ENCODE measurements at places on chromosomes 5 and 9.
A peak's percentile ranks its signal among the peaks of the same experiment; 100 is the strongest.

DNA sequence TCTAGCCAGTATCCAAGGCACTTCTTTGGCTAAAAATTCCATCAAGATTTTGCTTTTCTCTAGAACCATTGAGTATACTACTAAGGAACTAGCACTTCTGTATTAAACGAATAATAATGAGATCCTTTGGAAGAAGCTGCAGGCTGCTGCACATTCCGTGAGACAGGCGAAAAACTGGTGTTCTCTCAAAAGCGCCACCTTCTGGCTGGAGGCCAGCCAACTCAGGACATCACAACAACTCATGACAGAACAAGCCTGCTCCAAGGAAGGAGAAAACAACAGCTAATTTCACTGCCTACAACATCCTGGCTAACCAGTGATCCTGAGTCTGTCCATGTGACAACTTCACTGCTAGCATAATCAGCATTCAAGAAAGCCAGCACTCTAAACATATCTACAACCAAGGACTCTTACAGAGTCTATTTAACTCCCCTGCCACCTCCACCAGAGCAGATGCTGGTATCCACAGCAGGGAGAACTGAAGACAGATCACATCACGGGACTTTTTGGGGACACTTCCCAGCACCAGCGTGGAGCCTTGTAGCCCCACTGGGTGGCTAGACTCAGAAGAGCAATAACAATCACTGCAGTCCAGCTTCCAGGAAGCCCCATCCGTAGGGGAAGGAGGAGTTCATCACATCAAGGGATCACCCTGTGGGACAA, 150.5 kb downstream of the YTHDC2 start:
- no peak overlapping the region for H3K27ac ChIP-seq
- no peaks in the 10 kb centered on the region for H3K4me1 ChIP-seq
- H3K27me3 ChIP-seq = no peaks in the 10 kb centered on the region
- no peak overlapping the region for H3K4me3 ChIP-seq
- H3K36me3 ChIP-seq = no peaks in the 10 kb centered on the region

DNA sequence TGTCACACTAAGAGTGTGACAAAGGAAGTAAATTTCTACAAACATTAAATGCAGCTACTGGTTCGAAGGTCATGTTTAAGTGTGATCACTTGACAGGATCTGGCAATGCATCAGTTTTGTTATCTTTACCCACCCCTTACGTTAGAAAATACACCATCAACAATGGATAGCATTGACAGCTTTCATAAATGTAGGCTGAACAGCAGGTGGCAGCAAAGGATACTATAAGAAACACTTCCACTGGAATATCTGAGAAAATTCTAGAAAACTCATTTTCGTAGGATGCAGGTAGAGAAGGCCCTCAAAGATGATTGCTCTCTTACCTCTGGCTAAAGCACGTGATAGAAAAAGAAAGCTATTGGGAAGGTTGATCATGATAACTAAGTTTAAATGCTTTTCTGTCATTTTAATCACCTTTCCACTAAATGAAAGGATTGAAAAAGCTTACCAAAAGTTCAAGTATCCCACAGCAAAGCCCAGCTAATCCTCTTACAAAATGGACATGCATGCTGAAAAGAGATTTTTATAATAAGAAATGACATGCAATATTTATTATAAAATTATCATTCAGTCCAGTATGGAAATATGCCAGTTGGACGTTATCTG, 292.5 kb downstream of the PARP8 start:
- H3K27me3 ChIP-seq = no peaks in the 10 kb centered on the region
- no peak overlapping the region for H3K4me3 ChIP-seq
- DNase-seq = peak; percentile 31

GRCh38 chr9:33765411-33765810, 29.9 kb upstream of the PRSS3 start:
- no peak overlapping the region for H3K4me3 ChIP-seq
- no peak overlapping the region for H3K27ac ChIP-seq
- no peaks in the 10 kb centered on the region for H3K27me3 ChIP-seq
- DNase-seq = no peak

GRCh38 chr9:117777823-117778222, 73.6 kb downstream of the TLR4 start:
- H3K27me3 ChIP-seq = no peaks in the 10 kb centered on the region
- no peak overlapping the region for H3K4me3 ChIP-seq
- DNase-seq = no peak
- no peaks in the 10 kb centered on the region for H3K36me3 ChIP-seq
- H3K27ac ChIP-seq = no peak overlapping the region

GRCh38 chr5:35924122-35924949, 14.1 kb downstream of the CAPSL start:
- H3K36me3 ChIP-seq = no peaks in the 10 kb centered on the region
- DNase-seq = no peak
- no peak overlapping the region for H3K27ac ChIP-seq
- H3K4me3 ChIP-seq = no peak overlapping the region
- no peaks in the 10 kb centered on the region for H3K4me1 ChIP-seq
- H3K27me3 ChIP-seq = no peaks in the 10 kb centered on the region

DNA sequence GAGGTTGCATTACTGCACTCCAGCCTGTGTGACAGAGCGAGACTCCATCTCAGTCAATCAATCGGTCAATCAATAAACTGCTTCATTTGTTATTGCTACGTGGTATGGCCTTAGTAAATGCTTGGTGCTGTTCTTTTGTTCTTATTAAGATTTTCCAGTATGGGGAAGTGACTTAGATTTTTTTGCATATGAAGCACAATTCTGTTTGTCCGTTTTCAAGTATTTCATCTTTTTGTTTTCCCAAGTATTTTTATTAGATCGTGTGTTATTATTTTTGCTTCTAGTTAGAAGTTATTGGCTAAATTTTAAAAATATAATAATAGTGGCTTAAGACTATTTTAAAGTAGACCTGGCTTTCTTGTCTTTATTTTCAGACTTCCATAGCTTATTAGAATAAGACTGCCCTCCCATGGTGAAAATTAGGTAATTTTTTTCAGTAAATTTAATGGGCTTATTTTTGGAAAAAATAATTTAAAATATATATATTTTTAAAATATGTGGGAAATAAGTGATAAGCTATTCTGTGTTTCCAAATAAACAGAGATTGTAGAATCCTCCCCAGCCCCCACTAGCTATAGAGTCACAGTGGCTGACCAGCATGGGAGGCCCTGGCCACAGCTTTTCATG, 14.7 kb upstream of the OMD start:
- H3K36me3 ChIP-seq = no peaks in the 10 kb centered on the region
- H3K4me1 ChIP-seq = no peaks in the 10 kb centered on the region
- no peak for DNase-seq
- no peak overlapping the region for H3K27ac ChIP-seq
- H3K4me3 ChIP-seq = no peak overlapping the region
